ENCODE measurements at places on chromosomes 7 and 10. TPM values are rescaled to one million over a fixed set of nuclear protein-coding genes. Genes with fewer than 3 reads are reported as not detected.

GRCh38 chr10:66457629-66458028 is 468.2 kb upstream of the LRRTM3 start:
- H3K4me3 ChIP-seq, result no peak overlapping the region
- no peak overlapping the region for H3K27ac ChIP-seq
- H3K27me3 ChIP-seq, result no peaks in the 10 kb centered on the region
- DNase-seq, result no peak

GRCh38 chr10:89224739-89225443 is 17.8 kb upstream of the CH25H start:
- no peak for DNase-seq
- H3K36me3 ChIP-seq, result peaks cover 10% of the 10 kb centered on the region
- H3K27me3 ChIP-seq, result no peaks in the 10 kb centered on the region

GRCh38 chr7:36635091-36635490 is 89.2 kb downstream of the AOAH start:
- peaks cover 38% of the 10 kb centered on the region for H3K4me1 ChIP-seq
- no peak for DNase-seq
- peaks cover 29% of the 10 kb centered on the region for H3K36me3 ChIP-seq
- peak overlapping the region; percentile 63 for H3K27ac ChIP-seq
- H3K4me3 ChIP-seq, result no peak overlapping the region

- no peak for DNase-seq
- H3K4me3 ChIP-seq, result no peak overlapping the region
- no peak overlapping the region for H3K27ac ChIP-seq
- H3K4me1 ChIP-seq, result no peaks in the 10 kb centered on the region
- no peaks in the 10 kb centered on the region for H3K27me3 ChIP-seq
Measured at GRCh38 chr7:70614237-70615045, 517.5 kb upstream of the GALNT17 start.

DNA sequence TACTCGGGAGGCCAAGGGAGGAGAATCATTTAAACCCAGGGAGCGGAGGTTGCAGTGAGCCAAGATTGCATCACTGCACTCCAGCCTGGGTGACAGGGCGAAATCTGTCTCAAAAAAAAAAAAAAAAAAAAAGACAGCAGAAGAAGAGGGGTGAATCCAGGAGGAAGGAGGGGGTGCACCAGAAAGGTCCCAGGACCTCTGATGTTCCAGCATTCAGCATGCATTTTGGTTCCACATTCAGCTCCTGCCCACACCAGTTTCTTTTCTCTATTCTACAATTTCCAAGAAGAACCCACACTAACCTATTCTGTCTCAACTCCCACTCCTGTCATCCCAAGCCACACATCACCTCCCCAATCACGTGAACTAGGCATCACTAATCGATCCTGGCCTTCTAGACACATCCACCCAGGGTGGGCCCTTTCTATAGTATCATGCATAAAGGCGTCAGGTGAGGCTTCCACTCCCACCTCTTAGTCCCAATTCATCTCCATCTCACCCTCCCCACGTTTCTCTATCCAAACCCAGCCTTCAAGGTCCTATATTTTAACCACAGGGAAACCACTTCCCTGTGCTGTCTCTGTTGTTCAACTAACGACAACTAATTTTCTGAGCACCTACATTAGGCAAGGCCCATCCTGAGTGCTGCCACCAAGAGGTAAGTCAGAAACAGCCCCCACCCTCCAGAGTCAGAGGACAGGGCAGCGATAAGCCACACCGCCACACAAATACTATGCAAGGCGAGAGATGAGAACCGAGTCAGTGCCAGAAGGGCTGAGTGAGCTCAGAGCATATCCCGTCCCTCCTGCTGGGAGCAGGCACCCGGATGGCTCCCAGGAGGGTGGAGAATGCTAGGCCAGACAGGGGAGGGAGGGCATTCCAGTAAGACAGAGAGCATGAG is 2.2 kb downstream of the ANXA11 start:
- peak overlapping the region; percentile 98 for H3K4me3 ChIP-seq
- peak; percentile 80 for DNase-seq
- no peaks in the 10 kb centered on the region for H3K27me3 ChIP-seq
- peaks cover 58% of the 10 kb centered on the region for H3K4me1 ChIP-seq
- peaks cover 31% of the 10 kb centered on the region for H3K36me3 ChIP-seq

- no peak for DNase-seq
- no peak overlapping the region for H3K27ac ChIP-seq
- no peaks in the 10 kb centered on the region for H3K4me1 ChIP-seq
- H3K36me3 ChIP-seq, result no peaks in the 10 kb centered on the region
- H3K4me3 ChIP-seq, result no peak overlapping the region
- H3K27me3 ChIP-seq, result no peaks in the 10 kb centered on the region
Measured at GRCh38 chr7:102155821-102156441, 130.7 kb upstream of the SH2B2 start.

DNA sequence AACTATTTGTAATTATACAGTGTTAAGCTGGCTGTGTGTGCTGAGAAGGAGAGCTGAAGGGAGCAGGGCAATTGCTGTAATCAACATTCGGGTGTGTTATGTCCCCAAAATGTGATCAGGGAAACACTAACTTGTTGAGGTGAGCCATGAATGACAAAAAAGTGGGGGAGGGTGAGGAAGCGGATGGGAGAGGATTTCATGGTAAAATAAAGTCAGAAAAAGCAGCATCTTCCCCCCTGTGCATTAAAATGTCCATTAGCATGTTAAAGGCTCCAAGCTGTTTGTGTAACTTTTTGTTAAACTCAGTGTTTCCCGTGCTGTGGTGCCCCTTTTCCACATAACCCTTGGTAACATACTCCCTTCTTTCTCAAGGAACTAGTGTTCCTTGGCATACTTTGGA is 84.9 kb downstream of the ARID5B start:
- no peaks in the 10 kb centered on the region for H3K27me3 ChIP-seq
- H3K27ac ChIP-seq, result peak overlapping the region; percentile 95
- no peak overlapping the region for H3K4me3 ChIP-seq
- DNase-seq, result no peak
- H3K4me1 ChIP-seq, result peaks cover 88% of the 10 kb centered on the region
- peaks cover 64% of the 10 kb centered on the region for H3K36me3 ChIP-seq

GRCh38 chr7:69365651-69366192 is 232.6 kb upstream of the AUTS2 start:
- no peak for DNase-seq
- H3K4me1 ChIP-seq, result no peaks in the 10 kb centered on the region
- H3K27ac ChIP-seq, result no peak overlapping the region
- no peaks in the 10 kb centered on the region for H3K27me3 ChIP-seq
- H3K4me3 ChIP-seq, result no peak overlapping the region
- no peaks in the 10 kb centered on the region for H3K36me3 ChIP-seq

GRCh38 chr7:4209126-4209525 is 473.0 kb upstream of the FOXK1 start:
- H3K4me3 ChIP-seq, result no peak overlapping the region
- H3K4me1 ChIP-seq, result peaks cover 5% of the 10 kb centered on the region
- no peaks in the 10 kb centered on the region for H3K27me3 ChIP-seq
- no peak overlapping the region for H3K27ac ChIP-seq

C10orf71 gene
- total RNA-seq, result not detected

CPN1 gene
- not detected for total RNA-seq

UCN3 gene
- total RNA-seq, result not detected

ANLN gene
- 100 TPM for total RNA-seq

IMPDH1 gene
- total RNA-seq, result 72.3 TPM

ASAH2 gene
- 2.4 TPM for total RNA-seq

All from activated CD4-positive, alpha-beta T cell treated with anti-CD3 and anti-CD28 coated beads, Interleukin-2, amount 10 ng/mL, durations not matched to agents 7 days and 5 days (primary cell).